ENCODE measurements at places on chromosomes 11 and 22. TPM values are rescaled to one million over a fixed set of nuclear protein-coding genes. Genes with fewer than 3 reads are reported as not detected.

ZNF74 gene
- total RNA-seq, result 61.7 TPM

CCDC73 gene
- total RNA-seq, result not detected

HOATZ gene
- total RNA-seq, result not detected

C11orf42 gene
- total RNA-seq, result not detected

DNA sequence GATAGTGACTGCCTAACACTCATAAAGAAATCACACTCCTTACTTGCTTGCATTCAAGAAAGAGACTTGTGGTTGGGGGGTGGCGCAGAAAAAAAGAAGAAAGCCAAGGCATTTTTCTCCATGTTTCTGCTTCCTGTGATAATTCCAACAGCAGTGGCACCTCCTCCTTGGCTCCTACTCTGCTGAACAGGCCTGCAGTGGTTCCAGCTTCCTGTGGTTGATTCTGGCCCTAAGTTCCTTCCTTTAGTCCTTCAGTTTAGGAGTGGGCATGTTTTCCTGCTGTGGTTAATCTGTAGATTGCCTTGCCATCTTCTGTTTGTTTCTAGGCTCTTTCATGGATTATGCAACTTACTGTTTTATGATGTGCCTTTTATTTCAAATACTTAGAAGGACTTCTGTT is 940.4 kb downstream of the DLG2 start:
- peaks cover 40% of the 10 kb centered on the region for H3K4me1 ChIP-seq
- no peaks in the 10 kb centered on the region for H3K36me3 ChIP-seq
- H3K27me3 ChIP-seq, result no peaks in the 10 kb centered on the region
- H3K4me3 ChIP-seq, result no peak overlapping the region
- no peak overlapping the region for H3K27ac ChIP-seq
- no peak for DNase-seq

DNA sequence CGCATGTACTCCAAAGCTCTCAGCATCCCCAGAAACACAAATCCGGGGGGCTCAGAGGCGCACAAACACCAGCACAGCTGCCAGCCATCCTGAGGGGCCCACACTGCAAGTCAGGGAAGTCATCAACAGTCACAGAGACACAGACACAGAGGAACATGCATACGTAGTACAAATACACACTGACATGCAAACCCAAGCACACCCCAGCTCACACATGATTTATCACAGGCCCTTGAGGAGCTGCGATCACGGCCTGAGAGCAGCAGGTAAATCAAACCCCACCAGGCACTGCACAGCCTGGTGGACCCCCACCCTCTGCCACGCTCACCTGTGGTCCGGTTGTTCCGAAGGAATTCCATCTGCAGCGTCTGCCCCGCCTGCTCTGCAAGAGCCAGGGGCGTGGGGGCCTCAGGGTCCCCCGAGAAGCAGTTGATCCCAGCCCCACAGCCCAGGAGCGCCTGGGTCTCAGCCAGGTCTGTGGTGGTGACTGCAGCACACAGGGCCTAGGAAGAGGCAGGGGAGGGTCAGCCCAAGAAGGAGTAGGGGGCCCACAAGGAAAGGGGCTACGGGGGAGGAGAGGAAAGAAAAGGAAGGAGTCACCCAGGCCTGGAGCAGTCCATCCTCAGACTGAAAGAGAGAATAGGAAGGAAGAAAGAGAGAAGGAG is 28.5 kb upstream of the PDE2A start:
- DNase-seq, result no peak
- H3K27me3 ChIP-seq, result no peaks in the 10 kb centered on the region
- peaks cover 37% of the 10 kb centered on the region for H3K4me1 ChIP-seq
- H3K27ac ChIP-seq, result no peak overlapping the region

DNA sequence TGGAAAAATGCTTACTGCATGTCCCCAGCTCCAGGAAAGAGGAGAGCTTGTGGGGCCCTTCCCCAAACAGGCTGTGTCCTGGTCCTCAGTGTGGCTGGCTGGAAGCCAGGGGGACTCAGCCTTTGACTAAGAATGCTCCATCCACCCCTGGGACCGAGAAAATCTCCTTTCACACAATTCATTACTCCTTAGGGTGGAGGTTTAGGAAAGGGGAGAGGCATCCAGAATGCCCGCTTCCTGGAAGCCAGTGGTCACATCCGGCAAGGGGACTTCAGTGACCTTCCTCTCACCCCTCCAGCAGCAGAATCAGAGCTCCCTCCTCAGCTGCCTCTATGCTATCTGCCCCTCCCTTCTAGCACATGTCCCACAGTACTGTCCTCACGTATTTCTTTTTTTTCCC is 21.9 kb downstream of the ATG16L2 start:
- peaks cover 6% of the 10 kb centered on the region for H3K27me3 ChIP-seq
- H3K36me3 ChIP-seq, result no peaks in the 10 kb centered on the region
- H3K4me1 ChIP-seq, result peaks cover 9% of the 10 kb centered on the region
- no peak overlapping the region for H3K27ac ChIP-seq
- no peak overlapping the region for H3K4me3 ChIP-seq
- no peak for DNase-seq

DNA sequence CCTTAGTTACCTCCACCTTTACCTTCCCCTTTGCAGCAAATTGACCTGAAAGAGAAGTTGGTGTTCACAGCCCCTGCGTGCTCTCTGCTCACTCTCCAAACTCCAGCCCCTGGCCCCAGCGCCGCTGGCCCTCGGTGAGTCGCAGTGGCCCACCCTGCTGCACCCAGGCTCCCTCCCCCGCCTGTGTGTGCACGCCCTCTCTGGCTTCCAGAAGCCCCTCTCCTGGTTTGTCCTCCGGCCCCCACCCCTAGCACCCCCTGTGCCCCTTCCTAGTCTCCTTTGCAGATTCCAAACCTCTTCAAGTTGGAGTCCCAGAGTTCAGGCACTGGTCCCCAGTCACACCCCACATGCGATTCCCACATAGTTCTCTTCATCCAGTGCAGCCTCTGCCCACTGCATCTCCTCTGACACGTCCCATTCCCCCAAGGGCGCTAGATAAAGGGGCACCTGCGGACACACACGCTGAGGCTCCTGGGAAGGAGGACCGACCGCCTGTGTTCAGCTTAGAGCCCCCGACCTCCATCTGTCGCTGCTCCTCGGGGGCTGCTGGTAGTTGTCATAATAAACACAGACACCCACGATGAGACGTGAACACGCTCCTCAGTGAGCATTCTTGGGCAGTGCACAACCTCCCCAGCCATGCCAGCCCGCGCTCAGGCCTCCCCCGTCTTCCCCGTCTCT is 1.5 kb upstream of the PHRF1 start:
- H3K4me1 ChIP-seq, result peaks cover 38% of the 10 kb centered on the region
- peaks cover 22% of the 10 kb centered on the region for H3K27me3 ChIP-seq
- H3K27ac ChIP-seq, result no peak overlapping the region
- DNase-seq, result no peak
- peak overlapping the region; percentile 88 for H3K4me3 ChIP-seq

DNA sequence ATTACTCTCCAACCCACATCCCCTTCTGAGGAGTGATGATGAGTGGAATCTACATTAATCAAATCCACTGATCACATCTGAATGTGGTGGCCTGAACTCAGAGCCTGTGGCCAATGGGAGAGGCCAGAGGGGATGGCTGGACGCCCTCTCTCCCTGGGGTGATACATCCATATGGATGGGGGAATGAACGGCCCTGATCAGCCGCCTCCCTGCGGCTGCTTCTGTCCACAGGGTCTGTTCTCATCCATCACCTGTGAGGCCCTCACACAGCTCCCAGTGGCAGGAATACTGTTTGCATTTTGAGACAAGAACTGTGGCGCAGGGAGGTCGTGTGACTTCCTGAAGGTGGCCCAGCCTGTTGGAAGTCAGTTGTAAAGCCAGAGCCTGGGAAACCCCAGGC is 78.3 kb upstream of the SHISAL1 start:
- H3K36me3 ChIP-seq, result no peaks in the 10 kb centered on the region
- no peak overlapping the region for H3K4me3 ChIP-seq
- H3K27me3 ChIP-seq, result no peaks in the 10 kb centered on the region
- no peak overlapping the region for H3K27ac ChIP-seq

- H3K27me3 ChIP-seq, result no peaks in the 10 kb centered on the region
- DNase-seq, result no peak
- no peak overlapping the region for H3K4me3 ChIP-seq
- H3K27ac ChIP-seq, result no peak overlapping the region
- H3K4me1 ChIP-seq, result peaks cover 16% of the 10 kb centered on the region
- peaks cover 2% of the 10 kb centered on the region for H3K36me3 ChIP-seq
Measured at GRCh38 chr11:130180896-130181294, 21.3 kb downstream of the ST14 start.

GRCh38 chr22:44595841-44596341 is 97.9 kb upstream of the RTL6 start:
- H3K27ac ChIP-seq, result no peak overlapping the region
- H3K4me1 ChIP-seq, result peaks cover 16% of the 10 kb centered on the region
- no peak for DNase-seq

GRCh38 chr11:71204748-71205664 is 47.4 kb downstream of the SHANK2 start:
- no peaks in the 10 kb centered on the region for H3K27me3 ChIP-seq
- peaks cover 38% of the 10 kb centered on the region for H3K4me1 ChIP-seq
- peak overlapping the region; percentile 53 for H3K27ac ChIP-seq
- H3K4me3 ChIP-seq, result no peak overlapping the region

GRCh38 chr11:31640611-31641010 is 131.0 kb downstream of the ELP4 start:
- no peak overlapping the region for H3K4me3 ChIP-seq
- no peak for DNase-seq
- no peaks in the 10 kb centered on the region for H3K36me3 ChIP-seq
- H3K4me1 ChIP-seq, result no peaks in the 10 kb centered on the region
- no peak overlapping the region for H3K27ac ChIP-seq

DNA sequence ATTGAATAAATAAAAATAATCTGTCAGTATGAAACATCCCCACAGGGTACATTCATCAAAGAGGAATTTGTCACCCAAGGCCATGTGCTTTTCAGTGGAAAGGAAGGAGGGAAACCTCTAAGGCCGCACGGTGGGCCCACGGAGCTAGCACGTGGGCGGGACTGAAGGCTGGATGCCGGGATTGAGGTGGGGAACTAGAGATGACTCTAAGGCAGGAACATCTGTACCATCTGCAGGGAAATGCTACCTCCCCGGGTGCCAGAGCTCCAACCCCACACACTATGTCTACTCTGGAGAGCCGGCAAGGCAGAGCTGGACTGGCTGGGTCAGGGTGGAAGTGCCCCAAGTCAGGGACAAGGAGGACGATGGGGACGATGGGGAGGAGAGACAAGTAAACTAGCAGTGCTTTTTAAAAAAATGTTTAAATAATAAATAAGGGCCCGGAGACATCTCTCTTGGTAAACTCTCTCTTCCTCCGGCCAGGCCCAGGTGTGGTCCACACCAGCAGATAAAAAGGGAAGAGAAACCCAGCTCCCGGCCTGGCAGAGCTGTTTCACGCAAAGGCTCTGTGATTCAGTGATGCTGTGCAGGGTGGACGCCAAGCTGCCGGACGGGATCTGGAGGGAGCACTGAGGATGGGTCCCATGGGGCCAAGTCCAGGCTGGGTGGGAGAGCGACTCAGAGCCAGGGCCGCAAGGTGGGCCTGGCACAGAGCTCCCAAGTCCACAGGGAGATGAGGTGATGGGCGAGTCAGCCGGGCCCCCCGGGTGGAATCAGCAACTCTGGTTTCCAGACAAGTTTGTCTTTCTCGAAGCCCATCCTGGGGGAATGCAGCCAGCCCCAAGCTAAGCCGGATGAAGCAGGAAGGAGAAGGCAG is 5.8 kb downstream of the LIF start:
- no peak overlapping the region for H3K4me3 ChIP-seq
- no peaks in the 10 kb centered on the region for H3K27me3 ChIP-seq
- DNase-seq, result no peak
- no peak overlapping the region for H3K27ac ChIP-seq

- DNase-seq, result no peak
- H3K4me3 ChIP-seq, result no peak overlapping the region
- H3K4me1 ChIP-seq, result peaks cover 43% of the 10 kb centered on the region
- no peaks in the 10 kb centered on the region for H3K27me3 ChIP-seq
- H3K36me3 ChIP-seq, result peaks cover 11% of the 10 kb centered on the region
Measured at GRCh38 chr22:45774001-45774670, 102.5 kb downstream of the ATXN10 start.

DNA sequence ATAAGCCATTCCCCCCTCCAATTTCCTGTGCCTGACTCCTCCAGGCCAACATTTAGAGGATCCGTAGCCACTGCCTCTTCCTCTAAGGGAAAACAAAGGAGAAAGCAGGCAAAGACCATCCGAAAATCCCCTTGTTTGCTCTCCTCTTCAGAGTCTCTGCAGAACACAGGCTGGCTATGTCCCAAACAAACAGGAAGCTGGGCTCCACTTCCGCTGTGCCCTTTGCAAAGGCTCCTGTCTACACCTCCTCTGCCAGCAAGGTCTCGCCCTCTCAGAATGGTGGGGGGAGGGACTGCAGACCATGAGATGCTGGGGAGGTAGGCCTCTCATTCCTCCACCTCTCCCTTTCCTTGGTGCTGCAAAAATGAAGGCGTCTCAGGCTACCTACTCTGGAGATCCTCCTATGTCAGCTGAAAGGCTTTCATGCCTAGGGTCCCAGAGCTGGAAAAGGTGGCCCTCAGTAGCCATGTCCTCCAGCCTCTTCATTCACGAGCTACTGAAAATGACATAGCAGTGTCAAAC is 596.2 kb downstream of the BUD13 start:
- no peaks in the 10 kb centered on the region for H3K36me3 ChIP-seq
- DNase-seq, result no peak
- peaks cover 59% of the 10 kb centered on the region for H3K4me1 ChIP-seq
- H3K27me3 ChIP-seq, result no peaks in the 10 kb centered on the region

DNA sequence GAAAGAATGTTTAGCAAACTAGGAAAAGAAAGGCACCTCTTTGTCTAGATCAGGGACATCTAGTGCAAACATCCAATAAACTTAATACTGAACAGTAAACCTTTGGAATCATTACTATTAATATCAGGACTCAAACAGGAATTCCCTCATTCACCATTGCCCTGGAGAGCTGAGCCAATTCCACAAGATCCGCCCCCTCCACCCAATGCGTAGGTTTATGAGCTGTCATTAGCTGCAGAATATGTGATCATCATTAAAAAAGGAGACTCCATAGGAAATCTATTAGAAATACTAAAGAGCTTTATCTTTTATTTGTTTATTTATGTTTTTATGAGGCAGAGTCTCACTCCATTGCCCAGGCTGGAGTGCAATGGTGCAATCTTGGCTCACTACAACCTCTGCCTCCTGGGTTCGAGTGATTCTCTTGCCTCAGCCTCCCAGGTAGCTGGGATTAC is 5.5 kb downstream of the IL17REL start:
- peaks cover 15% of the 10 kb centered on the region for H3K27me3 ChIP-seq
- no peak overlapping the region for H3K4me3 ChIP-seq
- peaks cover 13% of the 10 kb centered on the region for H3K4me1 ChIP-seq
- DNase-seq, result no peak

- no peak overlapping the region for H3K27ac ChIP-seq
- H3K4me3 ChIP-seq, result no peak overlapping the region
- peaks cover 6% of the 10 kb centered on the region for H3K4me1 ChIP-seq
- no peak for DNase-seq
- H3K27me3 ChIP-seq, result no peaks in the 10 kb centered on the region
Measured at GRCh38 chr11:106770489-106771085, 247.7 kb downstream of the GUCY1A2 start.

GRCh38 chr11:15169815-15170551 is 55.3 kb downstream of the INSC start:
- H3K4me1 ChIP-seq, result no peaks in the 10 kb centered on the region
- no peaks in the 10 kb centered on the region for H3K27me3 ChIP-seq
- H3K36me3 ChIP-seq, result no peaks in the 10 kb centered on the region
- no peak overlapping the region for H3K27ac ChIP-seq

All from WTC11 (cell line).